ENCODE measurements at places on chromosomes 13 and 19.

GRCh38 chr13:21069561-21070004 is 8.2 kb upstream of the LATS2 start:
- DNase-seq = no peak

GRCh38 chr13:111577956-111578605 is 257.6 kb downstream of the TEX29 start:
- DNase-seq = no peak

GRCh38 chr19:5143471-5144411 is 174.8 kb downstream of the KDM4B start:
- DNase-seq = no peak

- DNase-seq = no peak
Observed at GRCh38 chr19:46289724-46290619, 6.9 kb upstream of the HIF3A start.

GRCh38 chr13:30762643-30763042 is 27.3 kb downstream of the ALOX5AP start:
- no peak for DNase-seq

DNA sequence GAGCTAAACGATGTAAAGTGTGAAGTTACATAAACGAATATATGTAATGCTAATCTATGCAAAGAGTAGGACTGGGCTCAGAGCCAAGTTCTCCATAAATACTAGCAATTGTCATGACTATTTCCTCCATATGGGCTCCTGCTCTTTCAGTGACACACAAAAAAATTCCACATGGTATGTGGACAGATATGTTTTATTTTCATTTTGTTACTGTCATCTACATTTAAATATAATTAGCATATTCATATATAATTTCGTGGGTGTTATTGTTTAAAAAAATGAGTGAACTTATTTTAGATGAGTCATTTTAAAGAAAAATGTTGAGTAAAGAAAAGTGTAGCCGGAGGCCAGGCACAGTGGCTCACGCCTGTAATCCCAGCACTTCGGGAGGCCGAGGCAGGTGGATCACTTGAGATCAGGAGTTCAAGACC is 5.0 kb upstream of the IGSF23 start:
- DNase-seq = peak; percentile 10

- no peak for DNase-seq
Observed at GRCh38 chr13:67854990-67855389, 624.9 kb upstream of the PCDH9 start.
